Right renal cortex interstitium (tissue), 3 donors: ENCODE measurements at places on chromosomes 16 and 17. TPM values are rescaled to one million over a fixed set of nuclear protein-coding genes. Genes with fewer than 3 reads are reported as not detected.

- DNase-seq, result no peak
Observed at GRCh38 chr17:57108671-57109392, 23.8 kb downstream of the AKAP1 start.

The LUC7L gene
- polyA plus RNA-seq, result 117 TPM

The KRTAP3-2 gene
- not detected for polyA plus RNA-seq

GRCh38 chr17:55354941-55355340, 66.7 kb downstream of the MMD start:
- no peak for DNase-seq

DNA sequence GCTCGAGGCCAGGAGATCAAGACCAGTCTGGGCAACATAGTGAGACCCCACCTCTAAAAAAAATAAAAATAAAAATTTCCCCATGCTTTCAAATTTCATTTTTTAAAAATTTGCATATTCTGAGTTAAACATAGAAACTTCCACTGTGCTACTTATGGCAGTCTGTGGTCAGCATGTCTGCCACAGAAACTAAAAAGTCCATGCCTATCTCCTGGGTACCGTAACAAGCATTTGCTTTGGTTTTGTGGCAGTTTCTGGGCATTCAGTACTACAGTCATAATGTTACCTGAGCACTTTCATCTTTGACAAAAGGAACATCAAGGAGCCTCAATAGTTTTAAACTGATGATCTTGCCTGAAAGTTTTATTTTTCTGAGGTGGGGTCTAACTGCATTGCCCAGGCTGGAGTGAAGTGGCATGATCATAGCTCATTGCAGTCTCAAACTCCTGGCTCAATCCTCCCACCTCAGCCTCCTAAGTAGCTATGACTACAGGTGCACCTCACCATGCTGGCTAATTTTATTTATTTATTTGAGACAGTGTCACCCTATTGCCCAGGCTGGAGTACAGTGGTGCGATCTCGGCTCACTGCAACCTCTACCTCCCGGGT, 13.2 kb upstream of the ITGA2B start:
- DNase-seq, result no peak

The ABCC6 gene
- 15.2 TPM for polyA plus RNA-seq

The GAN gene
- polyA plus RNA-seq, result 2.1 TPM

GRCh38 chr16:8243981-8244380, 346.3 kb downstream of the TMEM114 start:
- DNase-seq, result no peak

GRCh38 chr16:76059186-76059585, 218.0 kb upstream of the CNTNAP4 start:
- DNase-seq, result no peak

The RDM1 gene
- 1.9 TPM for polyA plus RNA-seq

GRCh38 chr17:36977066-36977465, 28.3 kb downstream of the AATF start:
- no peak for DNase-seq

- no peak for DNase-seq
Observed at GRCh38 chr17:4463818-4464476, 30.2 kb downstream of the SPNS3 start.

- DNase-seq, result no peak
Observed at GRCh38 chr17:72046178-72046577, 74.6 kb upstream of the SOX9 start.

The EME1 gene
- polyA plus RNA-seq, result 9.4 TPM

GRCh38 chr17:21843951-21844590, 151.7 kb downstream of the KCNJ18 start:
- DNase-seq, result no peak

- no peak for DNase-seq
Observed at GRCh38 chr17:80738020-80738808, 193.6 kb downstream of the RPTOR start.

DNA sequence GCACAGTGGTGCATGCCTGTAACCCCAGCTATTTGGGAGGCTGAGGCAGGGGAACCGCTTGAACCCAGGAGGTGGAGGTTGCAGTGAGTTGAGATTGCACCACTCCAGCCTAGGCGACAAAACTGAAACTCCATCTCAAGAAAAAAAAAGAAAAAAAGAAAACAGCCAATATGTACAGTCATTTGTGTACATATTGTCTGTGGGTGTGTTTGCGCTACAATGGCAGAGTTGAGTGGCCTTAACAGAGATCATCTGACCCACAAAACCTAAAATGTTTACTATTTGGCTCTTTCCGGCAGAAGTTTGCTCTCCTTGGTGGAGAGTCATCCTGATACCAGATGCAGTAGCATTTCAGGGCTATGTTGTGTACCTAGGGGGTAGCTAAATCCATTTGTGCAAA, 57.9 kb downstream of the ARSG start:
- DNase-seq, result no peak

DNA sequence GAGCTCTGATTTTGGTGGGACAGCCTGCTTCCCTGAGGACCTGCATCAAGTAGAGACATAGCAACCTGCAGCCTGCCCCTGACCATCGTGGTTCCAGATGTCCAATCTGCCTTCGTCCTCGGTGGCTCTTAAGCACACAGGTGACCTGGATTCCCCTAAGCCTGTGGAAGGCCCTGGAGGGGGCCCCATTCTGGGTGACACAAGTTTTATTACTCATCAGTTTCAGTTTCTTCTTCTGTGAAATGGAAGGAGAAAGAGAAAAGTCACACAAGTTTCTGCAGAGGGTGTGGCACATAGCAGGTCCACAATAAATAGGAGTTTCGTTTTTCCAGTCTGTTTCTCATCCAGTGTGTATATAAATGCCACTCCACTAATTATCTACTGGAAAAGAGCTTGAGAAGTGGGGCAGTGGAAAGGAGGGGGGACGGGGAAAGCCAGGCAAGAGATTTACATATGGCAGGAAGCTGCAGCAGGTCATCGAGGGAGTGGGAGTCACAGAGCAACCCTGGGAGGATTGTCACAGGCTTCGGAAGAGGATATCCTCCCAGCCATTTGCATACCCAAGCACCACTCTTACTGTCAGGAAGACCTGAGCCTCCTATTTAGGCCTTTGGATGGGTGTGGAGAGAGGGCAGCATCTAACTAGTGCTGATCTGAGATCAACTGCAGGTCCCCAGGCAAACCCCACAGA, 10.0 kb upstream of the NOS2 start:
- no peak for DNase-seq

- no peak for DNase-seq
Observed at GRCh38 chr16:81618661-81619060, 160.4 kb upstream of the PLCG2 start.

The KCNAB3 gene
- polyA plus RNA-seq, result 9.2 TPM

DNA sequence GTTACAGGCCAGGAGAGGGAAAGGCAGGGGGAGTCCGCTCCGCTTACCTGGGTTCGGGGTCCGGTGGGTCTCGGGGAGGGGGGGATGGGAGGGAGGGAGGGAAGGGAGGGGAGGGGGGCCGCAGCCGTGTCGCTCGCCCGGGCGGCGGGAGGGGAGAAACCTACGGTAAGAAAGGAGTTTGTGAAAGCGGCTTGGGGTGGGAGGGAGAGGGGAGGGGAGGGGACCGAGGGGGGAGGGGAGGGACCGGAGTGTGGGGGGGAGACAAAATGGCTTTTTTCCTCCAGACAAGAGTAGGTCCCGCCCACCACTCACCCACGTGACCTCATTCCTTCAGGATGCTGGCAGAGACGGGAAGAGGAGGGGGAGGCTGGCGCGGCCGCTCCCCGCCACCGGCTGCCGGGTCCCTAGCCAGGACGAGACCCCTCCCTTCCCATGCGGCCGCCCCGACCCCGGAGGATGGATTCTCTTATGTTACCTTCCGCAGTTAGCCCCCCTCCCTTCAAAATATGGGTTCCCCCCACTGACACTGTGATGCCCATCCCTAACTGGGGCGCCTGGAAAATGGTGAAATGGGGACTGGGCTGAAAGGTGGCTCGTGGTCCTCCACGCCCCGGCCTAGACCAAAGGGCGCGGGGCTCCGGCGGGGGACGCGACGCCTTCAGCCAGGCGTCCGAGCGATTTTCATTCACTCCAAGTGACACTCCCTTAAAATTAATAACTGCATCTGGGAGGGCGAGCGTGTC, at the start of gene PCGF2:
TSS of gene PCGF2 (minus strand) at position 188 of the 743 bp plus-strand sequence. CDS start 7,934 bp downstream, outside the sequence.
- peak; percentile 90 for DNase-seq

DNA sequence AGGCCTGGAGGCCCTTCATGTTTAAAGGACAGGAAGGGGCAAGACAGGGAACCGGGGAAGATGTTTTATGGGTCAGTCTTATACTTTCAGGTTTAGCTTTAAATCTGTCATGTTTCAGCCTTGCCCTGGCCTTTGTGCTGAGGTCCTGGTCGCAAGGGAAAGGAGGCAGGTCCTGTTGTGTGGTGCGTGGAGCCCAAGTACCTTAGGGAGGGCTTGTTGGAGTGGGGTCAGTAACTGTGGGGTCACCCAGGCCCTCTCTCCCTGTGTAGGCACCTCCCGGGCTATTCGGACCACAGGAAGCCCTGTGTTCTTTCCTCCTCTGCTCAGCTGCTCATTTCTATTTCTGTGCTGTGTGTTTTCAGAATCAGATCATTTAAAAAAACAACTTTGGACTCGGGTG, 42.7 kb downstream of the MPRIP start:
- DNase-seq, result no peak

The ACSM3 gene
- 128 TPM for polyA plus RNA-seq
